ENCODE measurements at places on chromosomes 2 and 18.
A peak's percentile ranks its signal among the peaks of the same experiment; 100 is the strongest.

- peak; percentile 64 for DNase-seq
These were observed 456 bp downstream of the LRP1B start for GRCh38 chr2:142130111-142131009.

GRCh38 chr2:19488009-19488691, 129.7 kb upstream of the OSR1 start:
- no peak for DNase-seq

- DNase-seq, result no peak
These were observed 96.4 kb upstream of the XPO1 start for GRCh38 chr2:61634512-61634911.

DNA sequence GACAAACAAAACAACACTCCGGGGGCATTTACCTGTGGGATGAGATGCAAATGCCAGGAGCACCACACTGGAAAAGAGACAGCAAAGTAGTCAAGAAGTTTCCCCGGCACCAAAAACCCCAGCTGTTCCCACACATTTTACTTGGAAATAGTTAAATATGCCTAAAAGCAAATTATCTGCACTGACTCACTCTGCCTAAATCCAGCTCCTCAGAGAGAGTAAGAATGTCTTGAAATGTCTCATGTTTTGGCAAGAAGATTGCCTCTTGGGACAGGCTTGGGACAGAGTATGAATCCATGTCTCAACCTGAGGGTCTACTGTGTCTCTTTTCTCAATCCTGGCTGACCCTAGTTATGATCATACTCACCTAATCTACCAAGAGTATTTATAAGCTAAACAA, 87.5 kb upstream of the RIOK3 start:
- DNase-seq, result no peak

DNA sequence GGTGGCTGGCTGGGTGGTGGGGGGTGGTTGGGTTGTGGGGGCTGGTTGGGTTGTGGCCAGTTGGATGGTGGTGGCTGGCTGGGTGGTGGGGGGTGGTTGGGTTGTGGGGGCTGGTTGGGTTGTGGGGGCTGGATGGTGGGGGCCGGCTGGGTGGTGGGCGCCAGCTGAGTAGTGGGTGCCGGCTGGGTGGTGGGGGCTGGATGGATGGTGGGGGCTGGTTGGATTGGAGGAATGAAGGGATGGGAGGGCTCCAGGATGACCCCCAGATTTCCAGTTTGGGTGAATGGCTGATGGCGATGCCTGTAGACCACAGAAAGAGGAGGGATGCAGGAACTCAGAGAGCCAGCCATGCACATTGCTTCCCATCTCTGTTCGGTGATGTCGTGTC, 26.8 kb upstream of the GPR17 start:
- DNase-seq, result peak; percentile 27

DNA sequence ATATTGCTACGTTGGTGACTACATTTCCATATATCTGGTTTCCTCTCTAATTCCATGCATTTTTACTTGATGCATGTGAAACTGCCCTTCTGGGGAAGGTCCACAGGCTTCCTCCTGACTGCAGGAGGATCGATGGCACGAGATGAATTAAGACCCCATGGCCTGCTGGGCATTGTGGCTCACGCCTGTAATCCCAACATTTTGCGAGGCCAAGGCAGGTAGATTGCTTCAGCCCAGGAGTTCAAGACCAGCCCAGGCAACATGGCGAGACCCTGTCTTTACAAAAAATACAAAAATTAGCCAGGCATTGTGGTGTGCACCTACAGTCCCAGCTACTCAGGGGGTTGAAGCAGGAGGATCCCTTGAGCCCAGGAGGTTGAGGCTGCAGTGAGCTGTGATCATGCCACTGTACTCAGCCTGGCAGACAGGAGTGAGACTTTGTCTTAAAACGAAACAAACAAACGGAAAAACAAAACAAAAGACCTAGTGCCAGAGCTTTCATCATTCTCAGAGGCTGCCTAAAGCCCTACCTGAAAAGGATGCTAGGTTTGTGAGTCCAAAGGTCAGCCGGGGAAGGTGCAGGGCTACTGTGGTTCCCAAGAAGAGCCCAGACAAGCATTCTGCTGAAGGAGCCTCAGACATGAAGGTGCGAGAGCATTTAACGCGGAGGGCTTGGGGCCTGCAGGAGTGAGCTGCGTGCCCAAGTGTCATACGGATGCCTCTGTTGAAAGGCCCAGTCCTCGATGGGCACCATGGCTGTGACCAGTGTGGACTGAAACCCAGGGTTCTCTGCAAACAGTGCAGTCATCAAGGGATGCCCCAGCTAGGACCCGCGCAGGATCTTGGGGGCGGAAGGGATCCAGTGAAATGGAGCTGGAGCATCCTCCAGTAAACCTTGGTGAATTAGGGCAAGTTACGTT, 21.6 kb downstream of the GPR55 start:
- no peak for DNase-seq

DNA sequence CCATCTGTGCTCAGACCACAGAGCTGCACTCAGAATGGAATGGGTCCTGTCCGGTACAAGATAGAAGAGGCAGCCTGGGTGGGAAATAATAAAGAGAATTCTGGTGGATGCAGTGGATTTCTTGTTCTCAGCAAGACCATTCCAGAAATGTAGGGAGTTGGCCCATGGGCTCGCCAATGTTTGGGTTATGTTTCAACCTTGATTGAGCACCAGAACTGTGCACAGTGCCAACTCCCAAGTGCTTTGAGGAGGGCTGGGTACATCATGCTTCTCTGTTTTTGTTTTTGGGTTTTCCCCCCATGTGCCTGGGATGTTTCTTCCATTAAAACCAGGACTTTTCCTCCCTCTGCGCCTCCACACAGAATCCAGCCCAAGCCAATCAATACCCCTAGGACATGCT, 304.1 kb downstream of the TNS1 start:
- DNase-seq, result no peak

GRCh38 chr2:120999377-121000097, 263.9 kb downstream of the GLI2 start:
- no peak for DNase-seq

GRCh38 chr2:105576440-105577241, 168.1 kb upstream of the NCK2 start:
- no peak for DNase-seq

GRCh38 chr2:126891681-126892500, 6.8 kb upstream of the TEX51 start:
- peak; percentile 18 for DNase-seq

- no peak for DNase-seq
These were observed 52.0 kb upstream of the ARL4C start for GRCh38 chr2:234548695-234549420.

GRCh38 chr18:67281746-67282145, 234.8 kb downstream of the DSEL start:
- DNase-seq, result no peak

GRCh38 chr2:203578759-203579643, 43.9 kb upstream of the RAPH1 start:
- DNase-seq, result peak; percentile 56

DNA sequence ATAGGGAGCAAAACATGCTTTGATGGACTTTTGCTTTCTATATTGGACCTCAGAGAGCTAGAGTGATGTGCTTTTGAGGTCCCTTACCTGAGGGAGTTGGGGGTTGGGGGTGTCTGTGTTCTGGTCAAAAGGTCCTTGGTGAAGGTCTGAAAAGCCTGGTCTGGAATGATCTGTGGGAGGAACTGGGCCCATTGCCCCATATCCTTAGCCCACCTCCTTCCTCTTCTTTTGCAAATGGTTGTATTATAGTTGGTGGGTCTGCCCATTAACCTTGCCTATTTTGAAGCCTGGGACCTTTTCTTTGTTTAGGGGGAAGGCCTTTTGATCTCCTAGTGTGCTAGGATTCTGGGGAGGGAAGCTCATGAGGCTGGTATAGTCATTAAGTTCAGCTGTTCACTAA, 88.7 kb downstream of the FMNL2 start:
- no peak for DNase-seq

- DNase-seq, result no peak
These were observed 30.2 kb downstream of the NRP2 start for GRCh38 chr2:205712508-205712907.

GRCh38 chr2:237529452-237530402, 36.6 kb upstream of the PRLH start:
- DNase-seq, result no peak

- DNase-seq, result no peak
These were observed 7.1 kb downstream of the CASP8 start for GRCh38 chr2:201267278-201268030.

GRCh38 chr18:47209171-47209570, 33.0 kb upstream of the IER3IP1 start:
- DNase-seq, result no peak

DNA sequence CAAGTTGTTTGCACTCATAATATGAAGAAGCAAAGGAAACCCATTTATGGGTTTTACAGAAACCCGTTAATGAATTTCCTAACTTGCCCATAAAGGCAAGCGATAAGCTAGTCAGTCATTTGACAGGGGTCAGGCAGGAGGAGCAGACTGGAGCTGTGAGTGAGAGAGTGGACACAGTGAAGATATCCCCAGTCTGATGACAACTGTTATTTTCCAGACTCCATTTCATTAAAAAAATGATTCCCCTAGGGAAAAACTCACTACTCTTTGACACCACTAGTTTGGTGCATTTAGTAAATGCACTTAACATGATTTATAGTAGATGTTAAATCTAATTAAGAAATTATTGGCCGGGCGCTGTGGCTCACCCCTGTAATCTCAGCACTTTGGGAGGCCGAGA, 80.8 kb downstream of the TGIF1 start:
- DNase-seq, result no peak

GRCh38 chr2:147479358-147479757, 365.5 kb upstream of the ACVR2A start:
- DNase-seq, result no peak

- no peak for DNase-seq
These were observed 29.2 kb downstream of the RPRD1A start for GRCh38 chr18:36038102-36038663.

DNA sequence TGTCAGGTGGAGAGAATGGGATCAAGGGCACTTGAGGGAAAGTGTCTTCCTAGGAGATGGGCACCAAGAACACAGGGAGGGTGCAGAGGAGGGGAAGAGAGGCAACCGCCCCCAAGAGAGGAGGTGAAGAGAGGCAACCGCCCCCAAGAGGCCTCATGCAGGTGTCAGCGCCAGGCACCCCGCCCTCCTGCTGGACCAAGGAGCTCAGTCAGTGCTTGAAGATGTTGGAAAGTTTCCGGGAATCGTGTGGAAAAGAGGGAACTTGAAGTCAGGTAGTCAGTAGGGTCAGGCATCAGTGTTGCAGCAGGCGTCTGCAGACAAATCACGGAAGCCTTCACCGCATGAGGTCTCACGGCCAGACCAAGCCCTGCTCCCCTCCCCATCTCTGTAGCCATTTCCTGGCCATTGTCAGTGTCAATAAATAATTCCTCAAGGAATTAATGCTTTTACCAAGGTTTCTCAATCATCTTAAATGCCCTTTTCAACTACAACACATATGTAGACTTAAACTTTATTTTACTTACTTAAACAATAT, 353.1 kb downstream of the EIPR1 start:
- no peak for DNase-seq

GRCh38 chr18:58497845-58498244, 131.0 kb downstream of the ALPK2 start:
- no peak for DNase-seq

GRCh38 chr2:120902592-120902991, 166.9 kb downstream of the GLI2 start:
- no peak for DNase-seq

DNA sequence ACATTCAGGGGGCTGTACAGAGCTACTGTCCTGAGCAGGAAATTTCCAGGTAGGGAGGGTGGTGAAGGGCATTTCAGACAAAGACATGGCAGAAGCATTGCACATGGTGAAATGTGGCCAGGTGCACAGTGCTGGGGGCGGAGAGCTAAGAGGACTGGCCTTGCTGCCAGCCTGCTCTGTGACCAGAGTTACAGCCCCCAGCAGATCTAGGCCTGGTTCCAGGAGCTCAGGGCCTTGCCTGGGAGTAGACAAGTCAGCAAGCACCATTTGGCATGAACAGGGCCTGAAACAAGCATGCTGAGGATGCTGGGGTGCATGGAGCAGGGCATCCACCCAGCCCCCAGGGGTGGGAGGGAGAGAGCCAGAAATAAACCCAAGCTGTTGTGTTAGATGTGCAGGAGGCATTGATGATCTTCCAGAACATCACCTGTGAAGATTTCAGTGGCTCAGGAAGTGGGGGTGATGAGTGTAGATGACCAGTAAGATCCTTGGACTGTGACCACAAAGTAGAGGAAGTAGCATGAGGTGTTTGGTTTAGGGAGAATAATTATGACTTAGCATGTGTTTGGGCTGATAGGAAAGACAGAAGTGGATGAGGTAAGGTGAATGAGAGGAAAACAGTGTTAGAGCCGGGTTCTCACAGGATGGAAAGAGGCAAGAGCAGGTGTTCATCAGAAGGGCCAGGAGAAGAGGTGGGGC, 61.1 kb downstream of the COA5 start:
- DNase-seq, result no peak

DNA sequence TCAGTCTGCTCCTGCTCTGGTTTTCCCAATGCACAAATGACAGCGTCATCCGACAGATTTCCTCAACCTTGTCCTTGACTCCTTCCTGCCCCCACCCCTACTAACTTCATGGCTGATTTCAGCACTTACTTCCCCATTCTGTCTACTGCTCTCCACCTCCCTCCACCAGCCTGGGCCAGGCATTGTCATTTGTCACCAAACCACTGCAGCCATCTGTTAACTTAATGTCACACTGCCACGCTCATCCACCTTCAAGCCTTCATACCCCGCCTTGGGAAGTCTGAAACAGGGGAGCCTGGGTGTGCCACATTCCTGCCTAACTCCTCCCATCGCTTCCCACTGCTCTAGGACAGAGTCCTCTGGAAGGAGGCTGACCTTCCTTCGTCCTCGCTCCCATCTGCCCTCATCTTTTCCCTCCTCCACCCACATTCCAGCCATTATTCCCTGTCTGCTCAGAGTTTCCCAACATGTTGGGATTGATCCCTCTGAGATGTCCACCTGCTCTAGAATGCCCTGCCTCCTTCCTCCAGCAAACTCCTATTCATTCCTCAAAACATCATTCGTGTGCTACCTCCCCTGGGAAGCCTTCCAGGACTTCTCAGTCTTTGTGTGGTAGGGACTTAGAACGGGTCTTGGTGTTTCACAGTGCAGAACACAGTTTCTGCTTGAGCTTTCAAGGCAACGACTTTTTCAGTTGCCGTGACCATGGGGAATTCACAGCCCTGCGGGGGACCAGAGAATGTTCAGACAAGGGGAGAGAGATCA, 42.2 kb upstream of the SMAD7 start:
- peak; percentile 73 for DNase-seq

DNA sequence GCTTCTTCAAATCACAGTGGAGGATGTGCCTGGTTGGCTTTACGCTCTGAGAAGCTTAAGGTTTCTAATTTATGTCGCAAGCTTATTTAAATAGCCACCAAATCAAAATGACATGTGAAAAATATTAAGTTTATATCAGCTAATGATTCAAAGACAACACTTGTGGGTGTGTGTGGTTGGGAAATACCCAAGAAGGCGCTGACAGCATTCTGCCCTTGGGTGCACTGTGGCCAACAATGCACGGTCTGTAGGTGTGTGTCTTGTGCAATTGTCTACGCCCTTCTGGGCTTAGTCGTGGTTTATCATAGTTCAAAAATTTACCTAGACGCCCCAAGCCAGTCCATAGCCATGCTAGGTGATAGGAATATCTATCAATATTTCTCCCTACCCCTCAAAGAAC, 60.9 kb downstream of the KCTD1 start:
- no peak for DNase-seq

- no peak for DNase-seq
These were observed 74.5 kb downstream of the INPP4A start for GRCh38 chr2:98519156-98519555.

Measured in Peyer's patch (tissue), 4 donors.